ENCODE measurements at places on chromosomes 3 and 15.

DNA sequence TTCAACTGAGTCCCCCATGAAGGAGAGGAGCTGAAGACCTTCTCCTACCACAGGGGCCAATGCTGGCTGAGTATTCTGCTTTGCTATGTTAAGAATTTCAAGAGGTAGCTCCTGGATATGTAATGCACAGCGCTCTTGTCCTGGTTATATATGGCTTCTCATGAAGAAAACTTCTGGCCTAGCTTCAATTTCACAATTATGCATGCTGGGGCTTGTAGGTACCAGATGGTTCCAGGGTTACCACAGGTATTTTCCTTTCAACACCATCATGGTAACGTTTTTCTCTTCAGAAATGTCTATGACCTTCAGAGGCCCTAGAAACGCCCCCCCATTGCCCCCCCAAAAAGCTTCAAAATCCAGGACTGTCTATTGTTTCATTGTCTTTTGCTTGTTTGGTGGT lies 311.7 kb upstream of the ICE2 start:
- no peak for DNase-seq

DNA sequence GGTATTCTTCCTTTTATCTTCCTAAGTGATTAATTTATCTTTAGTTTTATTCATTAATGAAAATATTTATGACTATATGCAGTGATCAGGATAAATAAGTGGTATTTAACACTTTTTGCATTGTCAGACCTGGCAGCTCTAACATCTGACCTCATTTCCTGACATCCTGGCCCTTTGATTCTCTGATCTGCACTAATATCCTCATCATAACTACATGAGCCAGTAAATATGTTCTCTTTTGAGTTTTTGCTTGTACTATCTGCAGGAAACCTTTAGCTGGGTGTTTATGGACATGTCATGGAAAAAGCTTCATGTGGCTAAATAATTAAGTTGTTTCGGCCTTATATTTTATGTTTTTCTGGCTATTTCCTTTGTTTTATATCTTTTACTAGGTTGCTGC lies 10.5 kb downstream of the NKTR start:
- no peak for DNase-seq

DNA sequence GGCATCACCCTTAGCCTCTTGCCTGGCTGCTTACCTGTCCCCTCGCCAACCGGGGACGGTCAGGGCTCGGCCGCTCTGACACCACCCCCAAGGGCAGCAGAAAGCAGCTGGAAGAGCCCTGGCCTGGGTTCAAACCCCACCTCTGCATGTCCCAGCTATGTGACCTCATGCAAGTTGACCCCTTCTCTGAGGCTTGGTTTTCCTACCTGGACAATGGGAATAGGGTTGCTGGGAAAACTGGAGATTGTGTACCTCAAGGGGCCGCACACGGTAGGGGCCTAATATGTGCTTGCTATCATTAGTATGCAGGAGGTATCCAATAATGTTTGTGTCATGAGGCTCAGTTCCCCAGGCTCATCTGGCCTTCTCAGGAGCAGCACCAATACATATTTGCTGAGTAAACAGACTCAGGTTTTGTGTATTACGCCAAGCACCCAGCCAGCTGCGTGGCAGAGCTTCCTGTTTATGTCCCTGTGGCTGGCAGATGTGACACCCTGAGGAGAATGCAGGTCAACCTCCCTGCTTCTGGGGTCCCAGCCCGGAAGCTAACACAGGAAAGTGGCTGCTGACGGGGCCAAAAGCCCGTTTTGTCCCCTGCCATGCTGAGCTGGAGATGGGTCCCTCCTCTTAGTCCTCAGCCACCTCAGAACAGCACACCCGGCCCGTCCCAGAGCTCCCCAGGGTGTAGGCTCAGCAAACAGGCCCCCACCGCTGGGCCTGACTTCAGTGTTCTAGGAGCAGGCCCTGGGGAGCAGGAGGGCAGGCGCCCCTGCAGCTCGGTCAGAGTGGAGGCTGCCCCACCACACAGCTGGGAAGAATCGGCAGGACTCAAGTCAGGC lies 29.7 kb downstream of the PLXND1 start:
- DNase-seq = no peak

- DNase-seq = no peak
These were observed 107.0 kb downstream of the IQSEC1 start for GRCh38 chr3:12965999-12966846.

DNA sequence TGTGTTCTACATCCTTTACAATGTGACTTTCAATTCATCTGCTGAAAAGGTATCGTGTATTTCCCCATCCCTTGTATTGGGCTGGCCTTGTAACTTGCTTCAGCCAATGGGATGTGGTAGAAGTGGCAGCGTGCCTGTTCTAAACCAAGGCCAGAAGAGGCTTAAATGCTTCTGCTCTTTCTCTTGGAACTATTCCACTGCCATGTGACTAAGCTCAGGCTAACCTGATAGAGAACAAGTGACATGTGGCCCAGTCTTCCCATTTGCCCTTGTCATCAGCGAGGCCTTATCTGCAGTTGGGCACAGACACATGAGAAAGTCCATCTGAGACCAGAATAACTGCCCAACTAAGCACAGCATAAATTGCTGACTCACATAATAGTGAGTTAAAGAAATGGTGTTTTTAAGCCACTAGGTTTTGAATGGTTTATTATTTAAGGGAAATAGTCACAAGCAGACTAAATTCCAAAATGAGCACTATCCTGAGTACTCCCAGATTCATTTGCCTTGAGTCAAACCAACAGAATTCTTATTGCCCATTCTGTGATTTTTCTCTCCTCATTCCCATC lies 230.2 kb downstream of the CPNE4 start:
- no peak for DNase-seq
